ENCODE measurements at places on chromosomes 5 and 9.

DNA sequence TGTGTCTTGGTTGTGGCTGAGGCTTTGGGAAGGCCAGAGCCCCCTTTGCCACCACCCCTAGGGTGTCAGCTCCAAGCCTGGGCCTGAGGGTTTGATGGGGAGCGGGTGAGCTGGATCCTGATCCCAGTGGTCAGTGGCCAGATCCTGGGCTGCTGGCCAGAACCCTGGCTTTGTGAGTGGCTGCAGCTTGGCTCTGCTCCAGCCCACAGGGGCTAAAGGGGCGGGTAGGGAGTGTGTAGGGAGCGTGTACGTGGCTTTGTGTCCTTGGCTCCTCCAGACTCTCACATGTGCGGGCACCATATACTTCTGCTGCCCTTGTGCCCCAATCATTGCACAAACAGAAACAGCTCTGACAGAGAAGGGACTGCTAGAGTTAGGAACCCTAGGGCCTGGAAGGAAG, 1.2 kb upstream of the IL11RA start:
- DNase-seq, result no peak

- DNase-seq, result no peak
Measured at GRCh38 chr5:13567819-13568218, 376.7 kb downstream of the DNAH5 start.

GRCh38 chr5:154967421-154968024, 26.6 kb downstream of the MRPL22 start:
- DNase-seq, result no peak

DNA sequence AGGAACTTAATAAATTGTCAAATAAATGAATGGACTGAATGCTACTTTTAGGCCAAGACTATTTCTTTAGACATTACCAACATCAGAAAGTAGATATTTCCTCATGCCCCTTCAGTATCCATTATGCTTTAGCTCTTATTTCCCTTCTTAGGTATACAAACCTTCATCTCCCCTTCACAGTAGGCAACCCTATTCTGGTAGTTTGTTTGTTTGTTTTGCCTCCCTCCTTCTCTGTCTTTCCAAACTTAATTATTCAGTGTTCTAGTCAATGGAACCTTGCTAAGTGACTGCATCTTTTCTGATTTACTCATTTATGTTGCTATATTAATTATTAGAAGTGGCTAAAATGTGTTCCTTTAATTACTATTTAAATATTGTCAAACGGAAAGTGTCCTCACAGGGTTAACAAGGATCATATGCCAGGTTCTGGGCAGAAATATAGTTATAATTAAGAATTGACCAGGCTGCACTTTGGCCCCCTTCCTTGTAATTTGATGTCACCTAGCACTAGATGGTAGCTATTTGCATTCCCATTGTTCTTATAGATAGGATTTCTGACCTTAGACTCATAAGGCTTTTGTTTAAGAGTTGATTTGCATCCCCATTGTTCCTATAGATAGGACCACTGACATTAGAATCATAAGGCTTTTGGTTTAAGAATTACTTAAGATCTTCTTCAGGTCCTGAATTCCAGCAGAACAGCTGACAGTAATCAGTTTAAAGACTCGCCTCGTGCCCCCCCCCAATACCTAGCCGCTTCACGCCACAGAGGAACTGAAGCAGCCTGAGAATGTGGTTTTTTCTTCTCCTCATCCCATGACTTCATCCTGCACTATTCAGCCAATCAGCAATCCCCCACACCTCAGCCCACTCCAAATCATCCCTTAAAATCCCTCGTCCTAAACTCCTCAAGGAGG, 84.4 kb upstream of the NUDT12 start:
- DNase-seq, result no peak

DNA sequence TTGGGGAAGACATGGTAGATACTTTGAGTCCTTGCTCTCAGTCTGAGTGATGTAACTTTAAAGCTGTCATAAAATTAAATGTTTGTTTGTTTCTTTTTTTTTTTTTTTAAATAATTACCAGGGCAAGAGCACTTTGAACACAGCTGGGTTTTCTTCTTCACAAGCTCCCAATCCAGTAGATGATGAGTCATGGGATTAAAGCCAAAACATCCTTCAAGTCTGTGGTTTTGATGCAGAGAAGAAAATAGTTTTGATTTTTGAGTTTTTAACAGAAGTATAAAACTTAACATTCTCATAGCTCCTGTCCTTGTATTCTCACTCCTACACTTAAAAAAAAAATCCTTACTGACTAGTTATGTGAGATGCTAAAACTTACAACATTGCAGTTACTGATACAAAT, 34.8 kb upstream of the IL31RA start:
- no peak for DNase-seq

GRCh38 chr5:87541033-87541432, 128.3 kb upstream of the CCNH start:
- no peak for DNase-seq

- no peak for DNase-seq
Measured at GRCh38 chr5:135387629-135387960, 11.4 kb downstream of the MACROH2A1 start.

- DNase-seq, result peak; percentile 44
Measured at GRCh38 chr5:140145818-140146522, 20.2 kb downstream of the IGIP start.

- DNase-seq, result no peak
Measured at GRCh38 chr5:111495159-111495558, 17.2 kb downstream of the STARD4 start.

DNA sequence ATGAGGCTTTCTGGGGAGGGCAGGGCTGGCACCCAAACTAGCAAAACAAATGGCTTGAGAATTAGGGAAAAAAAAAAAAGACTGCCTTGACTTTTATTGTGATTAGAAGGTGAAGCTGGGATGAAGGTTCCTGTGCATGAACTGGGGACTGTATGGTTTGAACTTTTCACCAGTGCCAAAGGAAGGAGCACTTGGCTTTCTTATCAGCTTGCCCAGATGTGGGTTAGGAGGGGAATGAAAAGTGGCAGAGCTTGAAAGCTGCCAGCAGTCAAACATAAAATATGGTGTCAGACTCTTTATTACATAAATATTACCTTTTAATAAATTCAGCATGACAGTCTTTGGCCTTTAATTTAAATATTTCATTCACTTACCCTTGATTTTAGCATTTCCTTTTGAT, 182.5 kb downstream of the PSAT1 start:
- DNase-seq, result no peak

DNA sequence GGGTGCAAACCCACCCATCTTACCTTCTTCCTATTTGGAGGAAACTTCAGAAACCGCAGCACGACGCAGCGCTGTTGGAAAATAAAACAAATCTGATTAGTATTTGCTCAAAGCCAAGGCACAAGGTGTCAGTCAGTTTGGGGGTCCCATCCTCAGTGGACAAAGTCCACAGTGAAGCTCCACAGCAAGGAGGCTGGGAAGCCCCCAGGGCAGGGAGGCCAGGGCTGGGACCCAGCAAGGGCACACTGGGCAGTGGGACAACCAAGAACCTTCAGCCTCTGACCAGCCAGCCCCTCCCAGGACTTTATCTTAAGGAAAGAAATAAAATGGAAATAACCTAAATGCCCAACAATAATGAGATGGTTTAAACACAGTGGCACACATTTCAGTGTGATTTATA, 11.3 kb downstream of the IPPK start:
- DNase-seq, result no peak

DNA sequence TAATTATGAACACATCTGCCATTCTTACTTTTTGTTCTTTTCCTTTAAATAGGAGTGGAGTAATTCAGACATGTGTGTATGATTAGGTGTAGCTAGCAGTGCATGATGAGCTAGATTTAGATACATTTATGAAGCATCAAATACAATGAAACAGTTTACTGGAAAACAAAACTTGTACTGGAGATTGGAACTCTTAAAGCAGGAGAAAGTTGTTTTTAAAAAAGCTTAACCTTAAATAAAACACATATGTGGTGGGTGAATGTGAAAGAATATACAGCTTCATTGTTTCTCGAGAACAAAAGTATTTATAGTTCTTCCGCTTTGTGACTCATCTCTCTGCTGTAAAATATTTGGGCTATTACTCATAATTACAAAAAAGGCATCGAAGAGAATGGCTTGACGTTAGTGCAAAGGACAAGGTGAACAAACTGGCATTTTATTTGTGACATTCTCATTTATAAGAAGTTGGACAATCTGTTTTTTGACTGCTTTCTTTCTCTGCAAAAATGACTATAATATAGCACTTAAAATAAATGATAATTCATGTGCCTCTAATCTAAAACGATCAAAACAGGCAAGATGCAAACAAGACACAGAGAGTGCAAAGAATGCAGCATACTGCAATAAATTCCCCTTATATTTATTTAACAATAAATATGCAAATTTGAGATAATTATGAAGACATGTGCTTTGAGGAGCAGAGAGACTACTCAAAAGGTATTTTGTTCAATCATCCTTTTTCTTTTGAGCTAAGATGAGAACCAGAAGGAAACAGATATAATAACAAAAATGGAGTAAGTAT, 478.8 kb downstream of the CETN3 start:
- DNase-seq, result no peak

- no peak for DNase-seq
Measured at GRCh38 chr5:8676695-8677094, 807.7 kb downstream of the MTRR start.

DNA sequence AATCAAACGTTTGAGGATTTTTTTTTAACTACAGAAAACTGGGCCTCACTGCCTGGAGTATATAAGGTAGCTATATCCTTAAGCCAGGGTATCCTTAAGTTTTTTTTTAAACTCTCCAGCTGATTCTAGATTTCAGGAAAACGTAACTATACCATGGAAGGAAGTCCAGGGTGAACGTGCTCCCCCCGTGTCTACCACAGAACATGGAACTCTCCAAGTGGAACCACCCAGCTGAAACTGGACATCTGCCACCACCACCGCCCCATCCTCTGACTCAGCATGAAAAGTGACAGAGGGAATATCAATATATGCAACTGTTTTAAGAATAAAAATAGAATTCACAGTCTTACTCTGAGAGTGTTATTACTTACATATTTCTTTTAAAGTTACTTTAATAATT, 61.3 kb downstream of the DROSHA start:
- no peak for DNase-seq

- no peak for DNase-seq
Measured at GRCh38 chr9:136045595-136046553, 49.2 kb downstream of the NACC2 start.

GRCh38 chr9:126621061-126621918, 7.6 kb downstream of the LMX1B start:
- DNase-seq, result no peak

DNA sequence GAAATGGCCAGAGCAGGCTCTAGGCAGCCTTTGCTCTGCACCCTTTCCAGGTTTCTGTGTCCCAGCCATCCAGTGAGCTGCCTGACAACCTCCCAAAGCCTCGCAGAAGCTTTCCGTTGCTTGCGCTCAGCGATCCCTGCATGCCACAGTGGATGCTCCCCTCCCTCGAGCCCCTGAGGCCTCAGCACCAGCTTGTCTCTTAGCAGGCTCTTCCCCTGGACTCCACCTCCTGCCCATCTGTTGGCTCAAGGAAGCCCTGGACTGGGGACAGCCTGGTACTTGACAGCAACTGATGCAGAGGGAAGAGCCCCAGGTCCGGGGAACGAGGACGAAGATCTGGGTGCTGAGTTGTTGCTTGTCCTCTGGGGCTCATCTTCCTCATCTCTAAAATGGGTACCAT, 23.2 kb downstream of the TSPAN17 start:
- DNase-seq, result no peak

- peak; percentile 38 for DNase-seq
Measured at GRCh38 chr5:59036274-59036961, 453.5 kb downstream of the RAB3C start.

DNA sequence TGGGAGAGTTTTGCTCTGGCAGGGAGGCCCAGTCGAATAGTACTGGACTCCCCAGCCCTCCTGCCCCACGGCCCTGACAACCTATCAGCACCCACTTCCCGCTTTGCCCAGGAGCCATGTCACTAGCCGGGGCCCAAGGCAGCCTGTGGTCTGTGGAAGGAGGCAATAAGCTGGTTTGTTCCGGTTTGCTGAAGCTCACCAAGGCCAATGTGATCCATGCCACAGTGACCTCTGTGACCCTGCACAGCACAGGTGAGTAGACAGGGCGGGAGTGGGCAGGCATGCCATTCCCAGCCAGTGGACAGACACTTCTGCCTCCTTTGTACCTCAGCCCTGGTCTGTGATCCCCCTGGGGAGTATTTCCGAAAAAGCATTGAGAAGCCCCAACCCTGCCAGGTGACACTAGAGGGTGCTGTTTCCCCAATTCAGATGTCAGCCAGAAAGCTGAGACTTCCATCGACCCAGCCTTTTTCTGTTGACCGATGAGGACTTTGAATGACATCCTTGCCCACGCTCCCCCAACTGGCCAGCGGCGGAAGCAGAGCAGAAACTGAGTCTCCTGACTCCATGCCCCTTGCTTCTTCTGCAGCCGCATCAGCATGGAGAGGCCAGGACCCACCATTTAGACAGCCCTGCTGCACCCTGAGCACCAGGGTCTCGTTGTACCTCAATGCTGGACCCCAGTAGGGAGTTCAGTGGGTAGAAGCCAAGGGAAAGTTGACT, 9.6 kb downstream of the PCYOX1L start:
- DNase-seq, result peak; percentile 64

GRCh38 chr5:65612298-65612907, 11.7 kb downstream of the TRIM23 start:
- no peak for DNase-seq

DNA sequence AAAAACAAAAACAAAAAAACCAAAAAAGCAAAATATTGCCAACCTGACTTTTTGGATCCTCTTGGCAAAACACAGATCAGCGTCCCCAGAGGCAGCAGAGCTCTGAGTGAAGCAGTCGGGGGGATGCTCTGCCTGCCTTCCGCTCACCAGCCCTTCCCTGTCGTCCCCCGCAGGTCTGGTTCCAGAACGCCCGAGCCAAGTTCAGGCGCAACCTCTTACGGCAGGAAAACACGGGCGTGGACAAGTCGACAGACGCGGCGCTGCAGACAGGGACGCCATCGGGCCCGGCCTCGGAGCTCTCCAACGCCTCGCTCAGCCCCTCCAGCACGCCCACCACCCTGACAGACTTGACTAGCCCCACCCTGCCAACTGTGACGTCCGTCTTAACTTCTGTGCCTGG, 20.7 kb downstream of the LHX2 start:
- DNase-seq, result no peak

DNA sequence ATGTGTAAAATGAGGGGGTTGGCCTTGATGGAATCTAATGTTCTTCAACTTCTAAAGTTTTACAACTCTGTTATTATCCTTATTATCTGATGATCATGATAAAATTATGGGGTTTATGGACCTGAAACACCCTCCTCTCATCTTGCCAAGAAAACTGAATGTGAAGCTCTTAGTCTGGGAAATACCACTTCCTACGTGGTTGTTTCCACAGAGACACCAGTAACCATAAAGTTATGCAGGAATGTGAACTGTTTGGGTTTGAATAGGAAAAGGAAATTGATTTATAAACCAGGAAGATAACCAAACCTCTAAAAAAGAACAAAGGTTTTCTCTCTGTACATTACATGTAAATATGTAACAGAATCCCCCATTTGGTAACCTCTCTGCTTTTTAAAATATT, 28.3 kb upstream of the RAI14 start:
- no peak for DNase-seq

DNA sequence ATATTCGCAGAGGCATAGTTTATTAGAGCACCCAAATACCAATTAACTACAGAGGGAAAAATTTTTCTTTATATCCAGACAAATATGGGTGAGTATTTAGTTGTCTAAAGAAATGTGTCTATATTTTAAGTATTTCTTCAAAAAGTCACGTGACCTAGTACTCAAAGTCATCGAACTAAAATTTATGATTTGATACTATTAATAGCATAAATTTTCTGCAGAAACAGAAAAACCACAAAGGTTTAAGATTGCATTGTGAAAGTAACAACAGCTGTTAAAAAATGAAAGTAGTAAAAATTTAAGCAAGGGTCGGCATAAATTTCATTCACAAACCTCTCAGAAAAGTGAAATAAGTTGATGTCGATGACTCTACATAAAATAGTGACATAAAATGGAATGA, 323.9 kb upstream of the RORB start:
- DNase-seq, result no peak
